T-helper 1 cell treated with Interleukin-12 subunit alpha and Interleukin-12 subunit beta and Interleukin-4 antibody, amounts not matched to agents 30 ng/mL and 1 ng/mL, for 36 hours (primary cell): ENCODE measurements at places on chromosomes 1 and 21. TPM values are rescaled to one million over a fixed set of nuclear protein-coding genes. Genes with fewer than 3 reads are reported as not detected.

Gene CFHR2
- not detected in 2 replicates for total RNA-seq

Gene FAM110D
- not detected in 2 replicates for total RNA-seq

Gene GMEB1
- 28.2 and 29.4 TPM in 2 replicates for total RNA-seq

Gene CYP4Z1
- total RNA-seq, result not detected in 2 replicates

Gene LCE3D
- total RNA-seq, result not detected in 2 replicates

Gene RXFP4
- not detected in 2 replicates for total RNA-seq

Gene FOXE3
- total RNA-seq, result not detected in 2 replicates

Gene S100A3
- total RNA-seq, result 0.24 TPM in 1 of 2 replicates, not detected in the other

Gene LIPI
- total RNA-seq, result not detected in 2 replicates

Gene ITGB2
- 792 and 801 TPM in 2 replicates for total RNA-seq
